ENCODE measurements at places on chromosomes 4 and X. TPM values are rescaled to one million over a fixed set of nuclear protein-coding genes. Genes with fewer than 3 reads are reported as not detected.

- peak; percentile 92 for DNase-seq
- H3K36me3 ChIP-seq: no peaks in the 10 kb centered on the region
- H3K27me3 ChIP-seq: no peaks in the 10 kb centered on the region
- no peak overlapping the region for H3K4me3 ChIP-seq
Observed at GRCh38 chr4:40180356-40180755, 16.5 kb upstream of the RHOH start.

GRCh38 chr4:152074573-152074972 is 313.8 kb upstream of the GATB start:
- H3K36me3 ChIP-seq: no peaks in the 10 kb centered on the region
- peaks cover 16% of the 10 kb centered on the region for H3K4me1 ChIP-seq
- no peak for DNase-seq
- H3K27ac ChIP-seq: no peak overlapping the region
- no peaks in the 10 kb centered on the region for H3K27me3 ChIP-seq
- no peak overlapping the region for H3K4me3 ChIP-seq

- no peak overlapping the region for H3K4me3 ChIP-seq
- peaks cover 5% of the 10 kb centered on the region for H3K4me1 ChIP-seq
Observed at GRCh38 chr4:40350627-40351227, 15.6 kb downstream of the CHRNA9 start.

DNA sequence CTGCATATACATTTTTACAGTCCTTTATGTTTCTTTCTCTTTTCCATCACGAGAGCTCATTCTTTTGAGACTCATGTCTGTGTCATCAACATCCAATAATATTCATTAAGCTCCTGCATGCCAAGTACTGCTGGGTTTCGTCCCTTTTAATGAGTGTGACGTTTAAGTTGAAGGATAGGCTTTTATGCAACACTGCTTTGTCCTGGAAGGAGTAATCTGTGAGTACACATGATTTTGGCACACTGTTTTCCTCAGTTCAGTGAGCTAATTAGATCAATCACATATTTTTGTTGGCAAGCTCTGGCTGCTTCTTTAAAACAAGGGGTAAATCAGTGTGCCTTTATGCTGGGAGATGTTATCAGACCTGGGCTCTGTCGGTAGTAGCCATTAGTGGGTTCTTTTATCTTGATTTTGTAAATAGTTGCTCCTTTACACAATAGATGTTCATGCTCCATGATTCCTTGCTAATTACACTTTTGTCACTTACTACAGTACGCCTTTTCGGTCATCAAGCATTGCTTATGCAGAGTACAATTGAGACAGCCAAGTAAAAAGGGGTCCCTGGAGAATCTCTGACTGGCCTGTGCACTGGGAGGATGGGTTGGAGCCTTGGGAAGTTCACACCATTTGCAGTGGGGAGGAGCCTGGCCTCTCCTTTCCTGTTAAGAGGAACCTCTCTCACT is 132.6 kb downstream of the FHIP1A start:
- H3K4me3 ChIP-seq: peak overlapping the region; percentile 51
- no peaks in the 10 kb centered on the region for H3K36me3 ChIP-seq
- peak overlapping the region; percentile 91 for H3K27ac ChIP-seq
- no peaks in the 10 kb centered on the region for H3K27me3 ChIP-seq
- H3K4me1 ChIP-seq: peaks cover 20% of the 10 kb centered on the region

GRCh38 chr4:112189754-112190153 is 41.8 kb upstream of the AP1AR start:
- no peaks in the 10 kb centered on the region for H3K27me3 ChIP-seq
- DNase-seq: peak; percentile 21
- H3K4me3 ChIP-seq: no peak overlapping the region
- no peaks in the 10 kb centered on the region for H3K36me3 ChIP-seq
- H3K27ac ChIP-seq: no peak overlapping the region
- H3K4me1 ChIP-seq: no peaks in the 10 kb centered on the region

DNA sequence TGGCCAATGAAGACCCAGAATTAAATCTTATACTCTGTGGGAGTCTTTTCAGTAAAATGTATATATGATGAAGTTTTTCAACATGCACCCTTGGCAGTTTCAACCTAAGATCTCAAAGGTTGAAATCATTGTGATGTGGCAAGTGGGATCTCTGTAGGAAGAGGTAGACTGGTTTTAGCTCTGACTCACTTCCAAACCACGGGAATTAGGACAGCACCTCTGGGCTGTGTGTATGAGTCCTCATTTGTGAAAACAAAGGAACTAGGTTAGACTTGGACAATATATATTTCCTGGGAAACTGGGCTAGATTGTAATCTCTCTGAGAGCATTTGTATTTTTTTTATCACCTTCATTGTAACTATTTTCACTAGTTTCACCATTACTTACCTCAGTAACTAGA is 333.0 kb downstream of the ADGRL3 start:
- no peak overlapping the region for H3K4me3 ChIP-seq
- H3K27me3 ChIP-seq: no peaks in the 10 kb centered on the region
- H3K36me3 ChIP-seq: no peaks in the 10 kb centered on the region

- no peak overlapping the region for H3K4me3 ChIP-seq
- DNase-seq: no peak
- no peaks in the 10 kb centered on the region for H3K4me1 ChIP-seq
- no peaks in the 10 kb centered on the region for H3K36me3 ChIP-seq
Observed at GRCh38 chrX:5681159-5681558, 547.5 kb downstream of the NLGN4X start.

DNA sequence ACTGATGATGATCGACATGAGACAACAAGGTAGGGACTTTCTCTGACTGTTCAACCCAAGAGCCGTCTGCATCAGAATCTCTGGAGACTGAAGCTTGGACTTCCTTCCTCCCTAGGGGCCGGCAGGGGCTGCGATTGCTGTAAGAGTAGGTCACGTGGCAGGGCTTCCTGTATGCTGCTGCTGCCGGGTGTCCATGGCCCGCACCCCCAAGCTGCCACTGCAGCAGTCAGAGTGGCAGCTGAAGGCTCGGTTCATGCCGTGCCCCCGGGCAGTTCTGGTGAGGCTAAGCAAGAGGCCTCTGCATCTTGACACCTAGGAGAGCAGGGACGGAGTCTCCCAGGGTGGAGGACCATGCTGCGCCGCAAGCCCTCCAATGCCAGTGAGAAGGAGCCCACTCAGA is at the start of gene SASH3:
Gene SASH3 (plus strand): TSS at position 203 of the 400 bp plus-strand sequence. CDS start 149 bp downstream, at position 352.
- H3K27me3 ChIP-seq: no peaks in the 10 kb centered on the region
- H3K36me3 ChIP-seq: no peaks in the 10 kb centered on the region
- no peak within 1 kb of the TSS for H3K27ac ChIP-seq
- no peaks in the 10 kb centered on the region for H3K4me1 ChIP-seq
- DNase-seq: no peak

DNA sequence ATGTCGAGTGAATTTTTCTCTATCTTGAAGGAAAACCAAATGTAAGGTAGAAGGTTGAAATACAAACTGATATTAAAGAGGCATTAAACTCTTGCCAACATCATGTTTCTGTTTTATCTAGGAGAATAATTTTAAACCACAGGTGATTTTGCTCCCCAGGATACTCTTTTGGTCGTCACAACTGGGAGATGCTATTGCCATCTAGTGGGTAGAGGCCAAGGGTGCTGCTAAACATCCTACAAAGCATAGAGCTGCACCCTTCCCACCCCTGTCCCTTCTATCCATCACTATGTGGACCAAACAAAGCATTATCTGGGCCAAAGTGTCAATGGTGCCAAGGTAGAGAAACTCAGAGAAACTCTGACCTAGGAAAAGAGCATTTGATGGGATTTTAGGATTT is 154.6 kb upstream of the MAGEB2 start:
- H3K36me3 ChIP-seq: no peaks in the 10 kb centered on the region
- no peak overlapping the region for H3K4me3 ChIP-seq
- peak; percentile 16 for DNase-seq
- no peak overlapping the region for H3K27ac ChIP-seq

- no peaks in the 10 kb centered on the region for H3K27me3 ChIP-seq
- no peaks in the 10 kb centered on the region for H3K36me3 ChIP-seq
- H3K27ac ChIP-seq: no peak overlapping the region
- DNase-seq: no peak
- no peaks in the 10 kb centered on the region for H3K4me1 ChIP-seq
Observed at GRCh38 chr4:189502841-189503435, 437.7 kb upstream of the FRG1 start.

DNA sequence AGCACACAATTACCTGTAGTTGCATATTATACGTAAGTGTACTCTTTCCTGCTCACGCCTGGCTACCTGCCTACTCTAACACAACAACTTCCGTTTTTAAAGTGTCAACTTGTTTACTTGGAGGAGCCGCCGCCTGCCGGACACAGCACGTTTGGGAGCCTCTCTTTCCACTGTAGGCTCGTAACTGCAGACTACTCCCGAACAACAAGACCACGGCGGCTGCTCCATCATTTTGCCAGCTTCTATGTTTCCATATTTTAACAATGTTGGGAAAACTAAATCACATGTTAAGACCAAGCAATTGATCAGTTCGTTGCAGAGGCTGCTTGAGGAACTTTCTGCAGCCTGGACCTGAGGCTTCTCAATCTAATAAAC is 841 bp downstream of the MTNR1A start:
- H3K36me3 ChIP-seq: no peaks in the 10 kb centered on the region
- H3K4me3 ChIP-seq: peak overlapping the region; percentile 39
- H3K27me3 ChIP-seq: peaks cover 73% of the 10 kb centered on the region
- peaks cover 9% of the 10 kb centered on the region for H3K4me1 ChIP-seq
- peak; percentile 41 for DNase-seq

DNA sequence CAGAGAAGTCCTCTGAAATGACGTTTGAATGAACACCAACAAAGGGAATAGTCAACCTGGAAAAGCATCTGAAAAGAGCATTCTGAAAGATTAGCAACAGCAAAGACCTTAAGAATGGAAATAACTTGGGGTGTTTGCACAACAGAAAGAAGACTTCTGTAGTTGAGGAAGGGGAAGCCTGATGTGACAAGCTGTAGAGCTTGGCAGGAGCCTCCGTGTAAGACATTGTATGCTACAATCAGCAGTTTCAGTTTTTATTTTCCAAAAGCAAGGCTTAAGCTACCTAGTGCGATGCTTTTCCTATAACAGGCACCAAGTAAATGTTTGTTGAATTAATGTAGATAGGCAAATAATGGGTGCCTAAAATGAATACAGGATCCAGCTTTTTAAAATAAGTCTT is 484.0 kb downstream of the SPRY1 start:
- no peak for DNase-seq
- no peaks in the 10 kb centered on the region for H3K4me1 ChIP-seq
- H3K36me3 ChIP-seq: no peaks in the 10 kb centered on the region
- no peaks in the 10 kb centered on the region for H3K27me3 ChIP-seq
- no peak overlapping the region for H3K27ac ChIP-seq
- no peak overlapping the region for H3K4me3 ChIP-seq

GRCh38 chr4:82891707-82892466 is 934 bp upstream of the SEC31A start:
- DNase-seq: peak; percentile 54
- peak overlapping the region; percentile 99 for H3K27ac ChIP-seq
- peaks cover 18% of the 10 kb centered on the region for H3K4me1 ChIP-seq
- peaks cover 21% of the 10 kb centered on the region for H3K36me3 ChIP-seq
- peak overlapping the region; percentile 95 for H3K4me3 ChIP-seq

DNA sequence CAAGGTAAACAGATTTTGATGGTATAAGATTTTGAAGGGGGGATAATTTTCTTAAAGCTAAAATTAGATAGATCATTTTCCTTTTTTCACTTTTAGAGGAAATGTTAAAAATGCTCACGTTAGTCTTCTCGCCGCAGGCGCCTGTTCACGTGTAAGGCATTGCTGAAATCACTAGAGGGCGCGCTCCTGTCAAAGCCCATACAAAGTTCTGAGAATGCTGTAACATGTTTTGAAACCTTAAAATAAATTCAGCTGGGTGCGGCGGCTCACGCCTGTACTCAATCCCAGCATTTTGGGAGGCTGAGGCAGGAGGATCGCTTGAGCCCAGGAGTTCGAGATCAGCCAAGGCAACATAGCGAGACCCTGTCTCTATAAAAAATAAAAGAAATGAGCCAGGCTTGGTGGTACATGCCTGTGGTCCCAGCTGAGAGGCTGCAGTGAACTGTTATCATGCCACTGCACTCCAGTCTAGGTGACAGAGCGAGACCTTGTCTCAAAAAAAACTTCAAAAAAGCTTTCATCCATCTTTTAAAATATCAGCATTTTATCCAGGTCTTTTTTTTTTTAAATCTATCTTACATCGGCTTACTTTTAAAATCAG is 138.0 kb downstream of the RBMX2 start:
- no peaks in the 10 kb centered on the region for H3K36me3 ChIP-seq
- H3K4me1 ChIP-seq: no peaks in the 10 kb centered on the region
- no peak overlapping the region for H3K4me3 ChIP-seq
- no peaks in the 10 kb centered on the region for H3K27me3 ChIP-seq
- H3K27ac ChIP-seq: no peak overlapping the region

- H3K4me3 ChIP-seq: peak within 1 kb of the TSS; percentile 78
- H3K4me1 ChIP-seq: no peaks in the 10 kb centered on the region
- no peaks in the 10 kb centered on the region for H3K36me3 ChIP-seq
- peak; percentile 69 for DNase-seq
- H3K27ac ChIP-seq: 0 out of 2 replicates have a peak within 1 kb of the TSS, but pooled peaks have one; percentile 7
Observed at GRCh38 chrX:102712216-102712966, at the start of gene GPRASP2. GPRASP2 (plus strand) TSS chrX:102712448; CDS start chrX:102714870, 2,422 bp downstream.

DNA sequence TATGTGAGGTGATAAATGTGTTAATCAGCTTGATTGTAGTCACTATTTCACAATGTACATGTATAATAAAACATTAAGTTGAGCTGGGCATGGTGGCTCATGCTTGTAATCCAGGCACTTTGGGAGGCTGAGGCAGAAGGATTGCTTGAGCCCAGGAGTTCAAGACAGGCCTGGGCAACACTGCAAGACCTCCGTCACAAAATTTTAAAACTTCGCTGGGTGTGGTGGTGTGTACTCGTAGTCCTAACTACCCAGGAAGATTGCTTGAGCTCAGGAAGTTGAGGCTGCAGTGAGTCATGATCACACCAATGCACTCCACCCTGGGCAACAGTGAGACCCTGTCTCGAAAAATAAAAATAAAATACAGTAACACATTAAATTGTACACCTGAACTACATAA is 20.1 kb downstream of the LYAR start:
- H3K27me3 ChIP-seq: no peaks in the 10 kb centered on the region
- no peaks in the 10 kb centered on the region for H3K36me3 ChIP-seq
- H3K27ac ChIP-seq: no peak overlapping the region
- DNase-seq: no peak

DNA sequence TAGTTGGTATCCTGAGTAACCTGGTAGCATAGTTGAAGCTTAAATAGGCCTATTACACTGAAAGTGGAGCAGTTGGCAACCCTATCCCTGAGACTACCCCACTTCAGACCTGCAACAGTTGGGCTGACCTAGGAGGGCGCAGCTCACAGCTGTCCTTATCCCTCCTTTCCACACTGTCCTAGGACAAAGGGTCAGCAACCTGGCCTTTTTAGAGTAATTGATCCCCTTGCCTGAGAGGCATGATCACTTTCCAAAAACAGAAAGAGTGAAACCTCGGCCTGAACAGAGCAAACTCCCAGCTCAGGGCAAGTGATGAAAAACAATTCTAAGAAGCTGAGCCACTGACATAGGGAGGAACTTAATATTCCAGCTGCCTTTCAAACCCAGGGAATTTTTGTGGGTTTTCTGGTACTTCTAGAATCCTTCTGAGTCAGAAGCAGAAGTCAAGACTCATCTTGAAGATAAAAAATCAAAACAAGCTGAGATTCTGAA is 94.9 kb upstream of the MYOZ2 start:
- no peaks in the 10 kb centered on the region for H3K27me3 ChIP-seq
- peaks cover 70% of the 10 kb centered on the region for H3K4me1 ChIP-seq
- no peaks in the 10 kb centered on the region for H3K36me3 ChIP-seq
- DNase-seq: peak; percentile 91
- peak overlapping the region; percentile 86 for H3K27ac ChIP-seq
- peak overlapping the region; percentile 20 for H3K4me3 ChIP-seq

- H3K36me3 ChIP-seq: no peaks in the 10 kb centered on the region
- no peaks in the 10 kb centered on the region for H3K27me3 ChIP-seq
- DNase-seq: no peak
- no peak overlapping the region for H3K4me3 ChIP-seq
- no peak overlapping the region for H3K27ac ChIP-seq
- H3K4me1 ChIP-seq: no peaks in the 10 kb centered on the region
Observed at GRCh38 chrX:131577999-131578734, 34.3 kb downstream of the OR13H1 start.

Gene ARHGEF38
- not detected for total RNA-seq

Gene CYP4V2
- total RNA-seq: 16.3 TPM

Gene TMEM31
- total RNA-seq: not detected

Gene BEX2
- total RNA-seq: not detected
